ENCODE measurements at places on chromosomes 4 and X. TPM values are rescaled to one million over a fixed set of nuclear protein-coding genes. Genes with fewer than 3 reads are reported as not detected.

- DNase-seq = no peak
These were observed 29.7 kb upstream of the WFS1 start for GRCh38 chr4:6239968-6240367.

- DNase-seq = no peak
These were observed 26.9 kb downstream of the UTP14A start for GRCh38 chrX:129932821-129933321.

DNA sequence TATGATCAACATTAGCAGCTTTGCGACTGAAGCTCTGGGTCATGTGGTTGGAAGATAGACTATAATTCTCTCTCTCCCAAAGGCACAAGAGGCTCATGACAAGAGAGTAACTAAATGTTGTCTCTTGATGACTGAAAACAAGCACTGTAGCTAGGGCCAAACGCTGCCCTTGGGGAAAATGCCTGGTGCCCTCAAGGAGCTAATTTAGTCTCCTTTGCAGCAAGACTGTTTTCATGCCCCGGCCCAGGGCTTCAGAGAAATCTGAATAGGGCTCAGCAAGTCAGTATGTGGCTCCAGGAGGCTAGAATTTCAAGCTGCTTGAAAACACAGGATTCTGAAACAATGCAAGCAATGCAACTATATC is 411.9 kb downstream of the GPAT3 start:
- no peak for DNase-seq

DNA sequence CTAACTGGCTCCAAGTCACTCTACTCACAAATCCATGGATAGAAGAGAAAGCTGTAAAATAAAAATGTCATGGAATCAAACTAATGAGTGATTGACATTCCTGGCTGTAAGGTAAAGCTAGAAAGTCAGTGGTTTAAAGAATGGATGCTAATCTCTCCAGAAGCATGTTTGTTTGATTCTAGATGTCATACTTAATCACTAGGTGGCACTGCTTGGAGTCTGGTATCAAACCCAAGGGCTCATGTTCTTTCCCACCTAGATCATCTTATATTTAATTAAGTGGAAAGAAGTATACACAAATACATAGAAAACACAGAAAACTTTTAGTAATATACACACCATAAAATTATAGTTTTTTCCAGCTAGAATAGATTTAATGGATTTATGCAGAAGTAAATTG is 2666.6 kb downstream of the PCDH7 start:
- no peak for DNase-seq

DNA sequence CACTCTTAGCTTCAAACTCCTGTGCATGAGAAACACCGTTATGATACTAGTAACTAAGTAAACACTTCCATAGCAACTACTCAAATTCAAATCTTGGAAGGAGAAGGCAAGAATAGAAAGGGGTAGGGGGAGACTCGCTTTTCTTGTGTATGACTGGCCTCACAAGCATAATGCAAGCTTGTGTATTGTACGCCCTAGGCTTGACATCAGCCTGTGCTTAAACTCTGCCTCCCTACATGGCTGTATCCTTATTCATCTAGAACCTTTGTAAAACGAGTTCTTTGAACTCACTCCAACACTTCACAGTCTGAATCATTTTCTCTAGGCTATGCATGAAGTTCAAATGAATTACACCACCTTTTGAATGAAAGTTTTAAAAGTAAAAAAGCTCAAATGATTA is 1071.2 kb upstream of the ADGRL3 start:
- DNase-seq = no peak

DNA sequence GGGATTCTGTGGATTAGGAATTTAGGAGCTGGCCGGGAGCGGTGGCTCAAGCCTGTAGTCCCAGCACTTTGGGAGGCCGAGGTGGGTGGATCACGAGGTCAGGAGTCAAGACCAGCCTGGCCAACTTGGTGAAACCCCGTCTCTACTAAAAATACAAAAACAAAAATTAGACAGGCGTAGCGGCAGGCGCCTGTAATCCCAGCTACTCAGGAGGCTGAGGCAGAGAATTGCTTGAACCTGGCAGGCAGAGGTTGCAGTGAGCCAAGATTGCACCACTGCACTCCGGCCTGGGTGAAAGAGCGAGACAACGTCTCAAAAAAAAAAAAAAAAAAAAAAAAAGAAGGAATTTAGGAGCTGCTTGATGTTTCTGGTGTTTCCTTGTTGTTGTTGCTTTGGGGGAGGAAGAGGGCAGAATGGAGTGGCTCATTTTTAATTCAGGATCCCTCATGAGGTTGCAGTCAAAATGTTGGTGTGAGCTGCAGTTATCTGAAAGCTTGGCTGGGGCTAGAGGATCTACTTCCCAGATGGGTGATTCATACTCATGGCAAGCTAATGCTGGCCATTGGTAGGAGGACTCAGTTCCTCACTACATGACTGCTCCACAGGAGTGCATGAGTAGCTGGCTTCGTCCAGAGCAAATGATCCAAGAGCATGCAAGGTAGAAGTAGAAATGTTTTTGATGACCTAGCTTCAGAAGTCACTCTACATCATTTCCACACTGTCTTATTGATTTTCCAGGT is 26.5 kb upstream of the JADE1 start:
- DNase-seq = no peak

DNA sequence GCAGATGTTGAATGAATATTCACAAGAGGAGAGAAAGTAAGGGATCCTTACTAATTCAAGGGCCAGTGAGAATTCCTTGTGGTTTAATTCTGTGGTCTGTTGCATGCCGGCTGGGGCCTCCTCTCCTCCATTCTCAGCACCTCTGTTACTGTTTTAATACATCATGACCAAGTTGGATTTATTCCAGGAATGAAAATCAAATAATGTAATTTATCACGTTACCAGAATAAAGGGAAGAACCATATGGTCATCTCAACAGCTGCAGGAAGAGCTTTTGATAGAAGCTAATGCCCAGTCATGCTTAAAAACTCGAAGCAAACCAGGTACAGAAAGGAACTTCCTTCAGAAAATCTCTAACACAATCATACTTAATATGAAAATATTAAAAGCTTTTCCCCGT is 54.1 kb downstream of the GRK4 start:
- DNase-seq = no peak

The QRFPR gene
- total RNA-seq = not detected

DNA sequence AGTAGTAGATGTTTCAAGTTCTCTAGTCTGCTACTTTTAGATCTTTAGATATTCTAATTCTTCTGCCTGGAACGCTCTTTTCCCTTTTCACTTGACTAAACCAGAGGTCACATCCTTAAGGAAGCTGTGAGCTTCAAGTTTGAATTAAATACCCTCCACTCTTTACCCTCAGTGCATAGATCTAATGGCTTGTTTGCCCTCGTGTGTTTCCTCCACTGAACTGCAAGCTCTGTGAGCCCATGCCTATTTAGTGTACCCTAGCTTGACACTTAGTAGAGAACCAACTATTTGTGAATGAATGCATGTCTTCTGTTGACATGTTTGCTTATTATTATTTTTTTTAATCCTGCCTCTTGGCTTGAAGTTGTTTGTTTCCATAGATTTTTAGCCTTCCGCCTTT is 138.3 kb downstream of the PDE5A start:
- peak; percentile 11 for DNase-seq

The ANKRD50 gene
- 91.9 TPM for total RNA-seq
